Endothelial cell (in vitro differentiated cells): ENCODE measurements at places on chromosomes 12 and 14. TPM values are rescaled to one million over a fixed set of nuclear protein-coding genes. Genes with fewer than 3 reads are reported as not detected.

DNA sequence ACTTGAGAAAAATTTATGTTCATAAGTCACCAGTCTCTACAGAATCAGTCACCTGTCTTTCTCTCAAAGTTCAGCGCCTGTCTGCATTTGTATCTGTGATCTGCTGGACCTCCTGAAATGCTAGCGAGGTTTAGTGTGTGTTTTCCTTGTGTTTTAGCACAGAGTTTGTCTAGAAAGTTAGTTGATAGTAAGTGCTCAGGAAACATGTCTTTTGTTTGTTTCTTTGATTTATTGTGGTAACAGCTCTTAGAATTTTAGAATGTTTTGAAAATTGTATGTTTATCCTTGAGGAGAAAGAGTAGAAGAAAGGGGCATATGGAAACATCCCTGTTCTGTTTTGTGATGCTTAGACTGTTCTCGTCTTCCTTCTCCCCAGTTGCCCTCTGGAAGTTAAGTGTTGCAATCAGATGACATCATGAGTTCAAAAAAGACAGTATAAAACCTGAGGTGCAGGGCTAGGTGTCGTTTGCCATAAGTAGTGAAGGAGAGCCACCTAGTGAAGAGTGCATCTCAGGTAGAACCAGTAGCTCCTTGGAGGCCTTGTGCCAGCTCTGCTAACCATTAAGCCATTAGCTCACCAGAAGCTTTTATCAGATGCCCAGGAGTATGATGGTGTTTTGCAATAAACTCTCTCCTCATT is 44.8 kb downstream of the FBXW8 start:
- no peak overlapping the region for H3K27ac ChIP-seq
- peaks cover 9% of the 10 kb centered on the region for H3K4me1 ChIP-seq
- no peak overlapping the region for H3K4me3 ChIP-seq
- no peak for DNase-seq
- H3K36me3 ChIP-seq = peaks cover 6% of the 10 kb centered on the region
- no peaks in the 10 kb centered on the region for H3K27me3 ChIP-seq

DNA sequence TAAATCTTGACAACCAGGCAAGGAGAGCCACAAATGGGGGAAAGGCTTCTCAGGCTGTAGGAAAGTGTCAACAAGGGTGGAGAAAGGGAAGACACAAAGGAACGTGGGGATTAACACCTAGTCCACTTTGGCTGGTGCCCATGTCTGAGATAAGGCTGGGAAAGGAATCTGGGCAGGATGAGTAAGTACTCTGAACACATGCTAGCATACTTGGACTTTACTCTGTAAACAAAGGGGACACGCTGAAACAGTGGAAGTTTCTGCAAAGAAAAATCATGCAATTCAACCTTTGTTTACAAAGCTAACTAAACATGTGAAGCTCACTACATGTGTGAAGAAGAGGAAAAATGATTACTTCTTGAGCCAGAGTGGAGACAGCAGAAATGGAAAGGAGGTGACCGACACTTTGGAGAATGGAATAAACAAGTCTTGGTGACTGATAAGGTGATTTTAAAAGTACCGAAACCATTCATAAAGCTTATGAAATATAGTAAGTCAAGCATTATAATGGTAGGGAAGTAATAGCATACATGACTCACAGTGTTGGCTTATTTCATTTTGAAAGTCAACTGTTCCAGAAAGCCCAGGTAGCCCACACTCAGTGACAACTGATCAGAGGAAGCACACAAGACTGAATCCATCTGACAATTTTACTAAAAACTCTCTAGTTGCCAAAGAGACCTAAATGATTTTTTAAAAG is 13.2 kb downstream of the CPNE8 start:
- DNase-seq = no peak
- H3K4me3 ChIP-seq = no peak overlapping the region
- H3K27ac ChIP-seq = no peak overlapping the region
- H3K36me3 ChIP-seq = peaks cover 4% of the 10 kb centered on the region
- peaks cover 3% of the 10 kb centered on the region for H3K27me3 ChIP-seq
- no peaks in the 10 kb centered on the region for H3K4me1 ChIP-seq

GRCh38 chr12:4562034-4562657 is at the start of gene DYRK4:
Gene DYRK4, plus strand, starts transcription at chr12:4562208. Its CDS starts 38 bp downstream, at chr12:4562246.
- H3K36me3 ChIP-seq = no peaks in the 10 kb centered on the region
- no peaks in the 10 kb centered on the region for H3K27me3 ChIP-seq
- H3K4me3 ChIP-seq = peak within 1 kb of the TSS; percentile 76
- H3K27ac ChIP-seq = peak within 1 kb of the TSS; percentile 65
- H3K4me1 ChIP-seq = peaks cover 32% of the 10 kb centered on the region

DNA sequence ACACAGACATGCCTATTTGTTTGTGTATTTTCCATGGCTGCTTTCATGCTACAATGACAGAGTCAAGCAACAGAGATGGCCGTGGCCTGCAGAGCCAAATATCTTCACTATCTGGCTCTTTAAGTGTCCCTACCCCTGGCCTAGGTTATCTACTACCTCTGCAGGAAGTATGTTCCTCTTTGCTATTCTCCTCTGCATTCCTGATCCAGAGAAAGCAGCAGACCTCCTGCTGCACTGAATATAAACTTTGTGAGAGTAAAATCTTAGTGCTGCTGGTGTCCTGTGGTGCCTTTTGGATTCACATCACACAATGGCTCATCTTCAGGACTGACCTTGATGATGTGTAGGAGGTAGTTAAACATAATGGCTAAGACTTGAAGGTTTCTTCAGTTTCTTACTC is 233.4 kb downstream of the IPO8 start:
- no peaks in the 10 kb centered on the region for H3K4me1 ChIP-seq
- H3K4me3 ChIP-seq = no peak overlapping the region
- H3K27me3 ChIP-seq = peaks cover 2% of the 10 kb centered on the region
- no peak for DNase-seq
- no peaks in the 10 kb centered on the region for H3K36me3 ChIP-seq
- no peak overlapping the region for H3K27ac ChIP-seq

- H3K4me1 ChIP-seq = peaks cover 5% of the 10 kb centered on the region
- H3K27me3 ChIP-seq = peaks cover 15% of the 10 kb centered on the region
- H3K27ac ChIP-seq = no peak overlapping the region
- H3K36me3 ChIP-seq = no peaks in the 10 kb centered on the region
- no peak overlapping the region for H3K4me3 ChIP-seq
- no peak for DNase-seq
Observed at GRCh38 chr12:2750185-2750584, 44.6 kb upstream of the FKBP4 start.

The MGAT4C gene
- 1.1 TPM for total RNA-seq

The KDM5A gene
- total RNA-seq = 86.3 TPM

DNA sequence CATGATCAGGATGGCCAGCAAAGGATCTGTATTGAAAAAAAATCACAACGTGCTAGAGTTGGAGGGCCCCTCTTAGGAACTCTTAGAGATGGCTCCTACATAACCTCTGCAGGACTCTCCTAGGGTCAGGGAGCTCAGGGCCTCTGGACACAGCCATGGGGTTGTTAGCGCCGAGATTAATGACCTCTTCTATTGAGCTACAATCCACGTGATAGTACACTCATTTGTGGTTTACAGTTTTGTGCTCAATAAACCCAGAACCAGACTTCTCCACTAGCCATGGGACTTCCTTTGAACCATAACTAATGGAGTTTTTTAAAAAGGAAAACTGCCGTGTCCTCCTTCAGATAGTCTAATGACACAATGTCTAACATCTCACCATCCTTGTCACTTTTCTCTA is 29.6 kb upstream of the HDAC7 start:
- DNase-seq = no peak
- H3K27ac ChIP-seq = peak overlapping the region; percentile 80
- no peak overlapping the region for H3K4me3 ChIP-seq
- peaks cover 51% of the 10 kb centered on the region for H3K4me1 ChIP-seq
- peaks cover 15% of the 10 kb centered on the region for H3K36me3 ChIP-seq

The RHEBL1 gene
- total RNA-seq = 3.2 TPM

The KRT73 gene
- 0.77 TPM for total RNA-seq

- H3K36me3 ChIP-seq = no peaks in the 10 kb centered on the region
- no peak for DNase-seq
- no peak overlapping the region for H3K27ac ChIP-seq
- H3K4me3 ChIP-seq = no peak overlapping the region
- no peaks in the 10 kb centered on the region for H3K4me1 ChIP-seq
Observed at GRCh38 chr12:5102261-5102789, 58.6 kb downstream of the KCNA5 start.

- DNase-seq = peak; percentile 73
- no peaks in the 10 kb centered on the region for H3K36me3 ChIP-seq
- H3K27me3 ChIP-seq = peaks cover 2% of the 10 kb centered on the region
- H3K4me3 ChIP-seq = no peak overlapping the region
- H3K27ac ChIP-seq = no peak overlapping the region
Observed at GRCh38 chr12:91811481-91812287, 334.0 kb downstream of the BTG1 start.

DNA sequence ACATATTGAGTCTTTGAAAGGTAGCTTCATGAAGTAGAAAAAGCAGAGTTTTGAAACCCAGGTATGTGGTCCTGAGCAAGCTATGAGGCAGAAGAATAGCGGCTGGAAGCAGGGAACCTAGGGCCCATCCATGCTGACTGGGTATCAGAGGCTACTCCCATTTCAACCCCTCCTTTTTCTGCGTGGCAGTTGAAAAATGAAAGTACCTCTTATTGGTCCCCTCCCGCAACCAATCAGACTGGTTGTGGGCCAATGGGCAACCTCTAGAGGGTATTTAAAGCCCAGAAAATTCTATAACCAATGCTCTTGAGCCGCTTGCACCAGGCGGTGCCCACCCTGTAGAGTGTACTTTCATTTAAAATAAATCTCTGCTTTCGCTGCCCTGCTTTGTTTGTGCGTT is 1.6 kb upstream of the SNRPF start:
- no peak overlapping the region for H3K27ac ChIP-seq
- no peak for DNase-seq
- H3K4me1 ChIP-seq = peaks cover 24% of the 10 kb centered on the region
- peaks cover 6% of the 10 kb centered on the region for H3K27me3 ChIP-seq

- DNase-seq = no peak
- H3K4me3 ChIP-seq = no peak overlapping the region
- H3K36me3 ChIP-seq = no peaks in the 10 kb centered on the region
- peaks cover 4% of the 10 kb centered on the region for H3K27me3 ChIP-seq
- no peak overlapping the region for H3K27ac ChIP-seq
Observed at GRCh38 chr14:57573173-57573572, 79.5 kb upstream of the CCDC198 start.

GRCh38 chr14:35221462-35221861 is 70.7 kb upstream of the PSMA6 start:
- H3K4me3 ChIP-seq = no peak overlapping the region
- H3K4me1 ChIP-seq = peaks cover 7% of the 10 kb centered on the region
- no peaks in the 10 kb centered on the region for H3K27me3 ChIP-seq
- H3K27ac ChIP-seq = no peak overlapping the region
- DNase-seq = no peak
- H3K36me3 ChIP-seq = no peaks in the 10 kb centered on the region

- no peak overlapping the region for H3K27ac ChIP-seq
- no peak for DNase-seq
- H3K4me1 ChIP-seq = peaks cover 40% of the 10 kb centered on the region
- H3K4me3 ChIP-seq = no peak overlapping the region
Observed at GRCh38 chr12:26431211-26431610, 235.8 kb downstream of the SSPN start.

DNA sequence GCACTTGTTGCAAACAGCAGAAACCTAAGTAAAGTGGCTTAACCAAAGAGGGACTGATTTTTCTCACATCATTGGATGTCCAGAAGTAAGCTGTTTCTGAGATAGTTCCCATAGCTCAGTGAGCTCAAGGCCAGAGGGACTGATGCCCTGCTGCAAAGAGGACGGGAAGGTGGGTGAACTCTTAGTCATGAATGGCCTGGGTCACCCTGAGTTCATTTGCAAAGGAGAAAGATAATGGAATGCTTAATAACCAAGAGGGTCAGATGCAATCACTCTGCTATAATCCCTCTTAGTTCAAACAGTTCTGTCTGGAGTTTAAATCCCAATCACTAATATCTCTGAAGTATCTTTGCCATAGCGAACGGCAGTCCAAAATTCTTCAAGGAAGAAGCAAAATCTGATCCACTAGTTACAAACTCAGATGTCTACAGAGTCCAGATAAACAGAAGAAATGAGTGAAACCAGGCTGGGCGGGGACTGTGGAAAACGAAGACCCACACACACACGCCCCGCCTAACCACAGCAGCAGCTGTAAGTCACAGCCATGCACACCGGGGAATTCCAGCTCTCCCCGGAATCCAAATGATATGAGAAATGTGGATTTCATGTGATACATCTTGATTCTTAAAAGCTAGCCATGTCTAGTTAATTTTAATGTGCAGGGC is 289.5 kb downstream of the TMEM132D start:
- DNase-seq = no peak
- no peaks in the 10 kb centered on the region for H3K4me1 ChIP-seq
- peaks cover 10% of the 10 kb centered on the region for H3K36me3 ChIP-seq
- H3K4me3 ChIP-seq = peak overlapping the region; percentile 1

DNA sequence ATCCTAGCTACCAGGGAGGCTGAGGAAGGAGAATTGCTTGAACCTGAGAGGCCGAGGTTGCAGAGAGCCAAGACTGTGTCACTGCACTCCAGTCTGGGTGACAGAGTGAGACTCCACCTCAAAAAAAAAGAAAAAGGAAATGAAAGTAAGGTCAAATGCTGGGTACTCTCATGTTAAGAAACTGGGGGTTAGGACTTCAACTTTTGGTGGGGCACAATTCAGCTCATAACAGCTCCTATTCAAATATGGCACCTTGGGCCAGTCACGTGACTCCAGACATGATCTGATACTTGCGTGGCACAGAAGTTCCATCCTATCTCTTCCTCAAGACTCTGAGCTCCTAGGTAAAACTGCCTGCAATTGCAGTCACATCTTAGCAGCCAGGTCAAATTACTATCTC is 142.7 kb downstream of the EGLN3 start:
- H3K27ac ChIP-seq = no peak overlapping the region
- peaks cover 6% of the 10 kb centered on the region for H3K27me3 ChIP-seq
- H3K4me3 ChIP-seq = no peak overlapping the region

GRCh38 chr14:52846591-52846990 is 55.2 kb upstream of the GNPNAT1 start:
- no peak for DNase-seq
- H3K4me3 ChIP-seq = no peak overlapping the region
- H3K27me3 ChIP-seq = peaks cover 4% of the 10 kb centered on the region
- H3K27ac ChIP-seq = no peak overlapping the region

GRCh38 chr12:70319605-70320004 is 46.5 kb upstream of the KCNMB4 start:
- H3K4me3 ChIP-seq = no peak overlapping the region
- H3K36me3 ChIP-seq = peaks cover 20% of the 10 kb centered on the region
- H3K27me3 ChIP-seq = no peaks in the 10 kb centered on the region
- DNase-seq = no peak
- no peak overlapping the region for H3K27ac ChIP-seq

The ADAM21 gene
- not detected for total RNA-seq

GRCh38 chr14:34234258-34234657 is 227.8 kb downstream of the SPTSSA start:
- DNase-seq = no peak
- H3K27me3 ChIP-seq = peaks cover 2% of the 10 kb centered on the region
- peaks cover 3% of the 10 kb centered on the region for H3K4me1 ChIP-seq
- no peak overlapping the region for H3K4me3 ChIP-seq

DNA sequence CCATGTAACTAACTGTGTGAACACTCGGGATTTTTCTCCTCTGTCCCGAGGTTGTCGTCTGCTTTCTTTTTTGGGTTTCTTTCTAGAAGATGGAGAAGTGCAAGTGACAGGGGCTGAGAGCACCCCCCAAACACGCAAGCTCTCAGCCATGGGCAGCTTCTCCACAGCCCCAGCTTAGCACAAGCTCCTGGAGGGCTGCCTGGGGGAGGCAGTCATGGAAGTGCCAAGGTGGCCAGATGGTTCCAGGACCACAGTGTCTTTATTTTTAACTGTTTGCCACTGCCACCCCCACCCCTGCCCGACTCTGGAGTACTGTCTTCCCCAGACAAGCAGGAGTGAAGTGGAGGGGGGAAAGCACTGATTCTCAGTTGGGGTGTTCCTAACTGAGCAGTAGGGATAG is 58.2 kb downstream of the ST8SIA1 start:
- H3K4me1 ChIP-seq = no peaks in the 10 kb centered on the region
- H3K4me3 ChIP-seq = no peak overlapping the region
- peaks cover 2% of the 10 kb centered on the region for H3K27me3 ChIP-seq
- no peak overlapping the region for H3K27ac ChIP-seq
